ENCODE measurements at places on chromosomes 4 and X.

- no peak for DNase-seq
Measured at GRCh38 chr4:127832585-127832984, 48.1 kb upstream of the PLK4 start.

DNA sequence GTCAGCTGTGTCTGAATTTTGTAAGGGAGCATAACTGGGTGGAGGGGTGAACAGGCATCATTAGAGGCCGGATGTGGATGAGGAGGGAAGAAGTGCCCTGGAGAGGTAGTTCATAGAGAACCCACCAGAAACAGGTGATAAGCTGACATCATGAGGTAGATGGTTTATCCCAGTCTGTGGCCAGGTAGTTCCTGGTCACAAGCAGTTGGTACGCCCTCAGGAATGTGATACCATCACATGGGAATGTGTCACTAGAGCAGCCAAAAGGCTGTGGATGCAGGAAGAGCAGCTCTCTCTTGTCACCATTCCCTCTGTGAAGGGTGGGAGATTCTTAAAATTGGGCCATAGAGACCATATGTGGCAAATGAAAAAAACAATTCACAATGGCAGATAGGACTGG, 21.9 kb downstream of the MSN start:
- no peak for DNase-seq

DNA sequence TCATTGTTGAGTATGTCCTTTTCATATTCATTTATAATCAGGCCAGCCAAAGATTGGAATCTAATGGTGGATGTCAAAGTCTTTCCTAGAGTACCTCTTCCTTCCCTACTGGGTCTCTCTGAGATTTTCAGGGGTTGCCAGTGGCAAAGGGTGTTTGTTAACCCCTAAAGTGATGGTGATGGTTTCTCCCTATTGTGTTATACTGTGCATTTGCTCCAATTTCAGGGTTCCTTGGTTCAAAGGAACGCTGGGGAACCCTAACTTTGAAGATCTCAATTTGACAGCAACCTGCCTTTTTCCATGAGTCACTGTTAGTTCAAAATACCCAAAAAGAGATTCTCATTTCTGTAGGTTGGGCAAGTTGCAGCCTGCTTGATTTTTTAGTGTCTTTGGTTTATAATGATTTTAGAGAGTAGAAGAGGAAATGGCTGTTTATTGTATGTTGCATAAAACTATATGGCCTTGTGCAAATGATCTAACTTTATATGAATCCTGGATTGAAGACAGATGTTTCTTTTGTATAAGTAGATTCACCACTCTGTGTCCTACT, 23.0 kb downstream of the GAB1 start:
- no peak for DNase-seq

- no peak for DNase-seq
Measured at GRCh38 chr4:11402192-11402591, 26.5 kb downstream of the HS3ST1 start.

DNA sequence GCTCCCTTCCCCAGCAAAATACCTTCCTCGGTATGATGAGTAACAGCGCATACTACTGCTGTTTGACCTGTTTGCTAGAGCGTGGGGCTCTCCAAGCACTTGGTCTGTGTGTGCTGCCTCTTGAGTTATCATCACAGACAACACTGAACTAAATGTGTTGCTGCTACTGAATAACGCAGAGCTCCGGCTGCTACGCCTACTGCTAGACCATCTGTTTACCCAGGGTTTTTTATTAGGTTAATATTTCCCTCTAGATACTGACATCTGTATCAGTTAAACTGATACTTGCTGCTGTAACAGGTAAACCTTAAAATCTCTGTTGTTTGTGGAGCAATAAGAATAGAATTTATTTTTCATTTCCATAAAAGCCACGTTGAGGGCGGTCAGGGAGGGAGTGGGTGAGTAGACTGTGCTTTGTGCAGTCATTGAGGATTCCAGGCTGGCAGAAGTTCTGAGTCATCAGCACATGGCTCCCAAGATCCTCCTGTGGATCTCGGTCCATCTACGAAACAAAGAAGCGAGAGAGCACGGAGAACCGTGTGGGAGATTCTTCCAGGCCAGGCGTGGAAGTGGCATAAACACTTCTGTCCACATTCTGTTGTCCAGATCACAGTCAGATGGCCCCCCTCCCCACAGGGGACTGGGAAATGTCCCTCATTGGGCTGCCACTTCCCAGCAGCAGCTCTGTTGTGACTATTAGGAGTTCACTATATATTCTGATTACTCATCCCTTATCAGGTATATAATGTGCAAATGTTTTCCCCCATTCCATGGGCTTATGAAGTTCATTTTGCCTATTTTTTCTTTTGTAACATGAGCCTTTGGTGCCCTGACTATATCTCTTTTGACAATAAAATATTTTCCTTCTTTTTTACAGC, 14.1 kb downstream of the GRK4 start:
- DNase-seq: no peak

DNA sequence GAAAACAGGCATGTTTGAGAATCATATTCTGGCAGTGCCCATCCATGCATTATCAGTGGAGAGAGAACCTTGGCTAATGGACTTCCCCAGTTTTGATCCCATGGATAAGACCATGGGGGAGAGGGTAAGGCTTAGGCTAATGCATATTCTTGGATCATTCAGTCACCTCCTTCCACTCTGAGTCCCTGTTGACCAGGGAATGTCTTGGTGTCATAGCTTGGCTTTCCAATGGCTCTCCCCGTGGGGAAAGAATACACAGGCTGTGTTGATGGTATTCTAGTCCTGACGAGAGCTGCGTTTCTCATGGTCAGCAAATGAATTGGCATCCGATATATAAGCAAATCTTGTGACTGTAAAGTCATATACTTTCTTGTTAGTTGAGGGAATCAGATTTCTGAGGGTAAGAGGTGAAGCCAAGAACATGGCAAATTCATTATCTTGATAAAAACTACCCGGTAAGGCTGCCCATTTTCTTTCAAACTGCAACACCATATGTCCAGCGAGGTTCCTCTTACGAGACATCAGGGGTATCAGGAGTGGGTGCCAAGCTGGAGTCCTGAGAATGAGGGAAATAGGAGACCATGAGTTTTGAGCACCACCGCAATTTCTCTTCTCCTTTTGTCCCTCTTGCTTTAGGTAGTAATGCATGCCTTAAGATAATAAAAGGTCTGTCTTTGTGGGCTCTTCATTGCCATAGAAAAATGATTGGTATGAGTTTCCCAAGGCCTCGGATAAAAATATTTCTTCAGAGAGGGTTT, 18.0 kb downstream of the RHOH start:
- no peak for DNase-seq

Measured in activated T-cell treated with anti-CD3 and anti-CD28 coated beads for 4 hours (primary cell).